ENCODE measurements at places on chromosomes 12 and 14.

DNA sequence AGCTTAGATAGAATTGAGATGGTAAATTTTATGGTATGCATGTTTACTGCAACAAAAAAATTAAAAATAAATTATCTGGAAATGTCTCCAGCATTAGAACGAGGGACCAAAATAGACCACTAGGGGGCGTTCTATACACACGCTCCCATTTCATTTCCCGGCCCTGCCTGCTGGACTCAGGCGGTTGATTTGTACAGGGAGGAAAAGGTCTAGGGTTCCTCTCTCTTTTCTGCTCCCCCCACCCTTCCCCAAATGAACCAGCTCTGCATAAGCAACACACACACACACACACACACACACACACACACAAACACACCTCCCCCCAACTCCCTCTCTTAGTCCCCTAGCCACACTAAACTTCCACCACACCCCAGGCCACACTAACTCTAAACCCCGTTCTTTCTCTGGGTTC is 7.8 kb upstream of the DTX1 start:
- DNase-seq, result peak; percentile 76

DNA sequence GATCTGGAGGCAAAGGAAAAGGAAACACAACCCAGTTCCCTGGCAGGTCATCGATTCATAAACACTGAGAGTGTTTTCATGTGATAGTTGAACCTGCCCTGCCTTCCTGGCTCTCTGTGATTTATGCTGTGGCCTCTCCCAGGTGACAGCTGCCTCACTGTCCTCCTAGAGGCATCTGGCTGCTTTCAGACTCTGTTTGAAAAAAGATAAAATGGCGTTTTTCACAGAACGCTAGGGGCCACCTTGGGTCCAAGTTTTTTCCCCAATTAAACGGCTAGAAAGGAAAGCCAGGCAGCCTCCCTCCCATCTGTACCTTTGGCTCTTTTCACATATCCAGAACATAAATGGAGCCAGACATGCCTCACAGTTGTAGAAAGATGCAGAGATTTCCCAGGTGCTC is 252.6 kb upstream of the CCDC196 start:
- no peak for DNase-seq

- no peak for DNase-seq
Observed at GRCh38 chr12:1310653-1311052, 283.7 kb downstream of the FBXL14 start.

- peak; percentile 97 for DNase-seq
Observed at GRCh38 chr12:25052196-25052913, 103.5 kb upstream of the BCAT1 start.

DNA sequence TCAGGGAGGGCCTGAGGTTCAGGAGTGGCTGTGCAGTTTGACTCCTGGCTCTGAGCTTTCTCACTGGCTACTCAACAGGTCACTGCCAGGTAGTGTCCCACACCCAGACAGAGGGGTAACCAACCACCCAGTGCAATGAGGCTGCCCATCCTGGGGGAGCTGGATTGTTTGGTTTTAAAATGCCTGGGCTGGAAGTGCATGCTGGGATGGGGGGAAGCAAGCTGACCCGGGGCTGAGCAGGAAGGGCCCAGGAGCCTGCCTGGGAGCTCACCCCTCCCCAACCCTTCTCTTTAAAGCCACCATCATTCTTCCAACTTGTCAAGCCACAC is 12.6 kb upstream of the ABHD12B start:
- DNase-seq, result no peak

DNA sequence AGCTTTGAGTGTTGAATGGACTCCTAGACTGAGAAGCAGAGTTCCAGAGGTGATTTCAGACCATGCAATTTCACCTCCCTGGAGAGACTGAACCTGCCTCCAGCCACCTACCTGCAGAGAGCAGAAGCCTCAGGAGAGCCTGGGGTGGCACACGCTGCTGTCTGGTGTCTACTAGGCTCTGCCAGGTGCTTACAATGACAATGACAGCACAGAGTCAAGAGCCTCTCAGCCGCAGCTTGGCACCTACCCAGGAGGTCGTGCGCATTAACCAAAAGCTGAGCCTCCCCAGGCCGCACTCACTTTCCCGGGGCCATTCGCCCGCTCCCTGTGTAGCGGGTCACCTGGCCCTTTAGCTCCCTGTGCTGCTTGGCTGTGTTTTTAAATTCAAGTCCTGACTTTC is 63.2 kb downstream of the TESC start:
- DNase-seq, result no peak

DNA sequence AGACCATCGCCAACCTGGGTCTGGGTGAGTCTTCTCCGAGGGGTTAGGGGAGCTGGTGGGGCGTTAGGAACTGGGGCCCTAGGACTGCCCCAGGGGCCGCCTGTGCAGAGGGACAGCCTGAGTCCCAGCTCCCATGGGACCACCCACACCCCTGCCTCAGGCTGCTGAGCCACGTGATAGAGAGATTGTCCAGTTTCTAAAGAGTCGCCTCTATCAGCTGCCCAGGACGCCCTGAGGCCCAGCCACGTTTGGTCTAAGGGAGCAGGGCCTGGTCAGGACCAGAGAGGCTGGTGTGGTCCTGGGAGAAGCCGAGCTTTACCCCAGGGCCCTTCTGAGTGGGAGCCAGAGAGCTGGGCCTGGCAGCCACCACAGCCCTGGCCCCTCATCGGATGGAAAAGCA is 107.1 kb downstream of the LGMN start:
- no peak for DNase-seq

DNA sequence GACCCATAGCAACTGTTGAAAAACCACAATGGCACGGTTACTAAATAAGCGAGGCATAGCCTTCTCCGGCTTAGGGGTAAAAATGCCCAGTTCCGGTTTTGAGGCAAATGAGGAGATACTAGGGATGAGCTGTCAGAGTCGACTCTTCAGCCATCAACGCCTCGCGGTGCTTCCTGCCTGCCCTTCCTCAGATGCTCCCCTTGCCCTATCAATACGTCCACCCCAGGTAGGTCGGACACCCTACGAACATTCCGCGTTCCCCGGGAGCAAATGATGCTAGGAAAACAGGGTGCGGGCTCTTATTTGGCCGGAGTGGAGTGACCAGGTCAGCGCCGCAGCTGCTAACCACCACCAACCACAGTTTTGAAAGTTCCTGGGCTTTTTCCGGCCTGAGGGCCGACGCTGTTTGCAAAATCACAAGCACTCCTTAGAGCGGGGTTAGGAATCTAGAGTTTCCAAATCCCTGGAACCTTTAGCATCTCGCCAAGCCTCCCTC is 1.2 kb downstream of the SRSF9 start:
- DNase-seq, result peak; percentile 68

GRCh38 chr14:58607131-58607951 is 30.4 kb upstream of the DACT1 start:
- DNase-seq, result no peak

DNA sequence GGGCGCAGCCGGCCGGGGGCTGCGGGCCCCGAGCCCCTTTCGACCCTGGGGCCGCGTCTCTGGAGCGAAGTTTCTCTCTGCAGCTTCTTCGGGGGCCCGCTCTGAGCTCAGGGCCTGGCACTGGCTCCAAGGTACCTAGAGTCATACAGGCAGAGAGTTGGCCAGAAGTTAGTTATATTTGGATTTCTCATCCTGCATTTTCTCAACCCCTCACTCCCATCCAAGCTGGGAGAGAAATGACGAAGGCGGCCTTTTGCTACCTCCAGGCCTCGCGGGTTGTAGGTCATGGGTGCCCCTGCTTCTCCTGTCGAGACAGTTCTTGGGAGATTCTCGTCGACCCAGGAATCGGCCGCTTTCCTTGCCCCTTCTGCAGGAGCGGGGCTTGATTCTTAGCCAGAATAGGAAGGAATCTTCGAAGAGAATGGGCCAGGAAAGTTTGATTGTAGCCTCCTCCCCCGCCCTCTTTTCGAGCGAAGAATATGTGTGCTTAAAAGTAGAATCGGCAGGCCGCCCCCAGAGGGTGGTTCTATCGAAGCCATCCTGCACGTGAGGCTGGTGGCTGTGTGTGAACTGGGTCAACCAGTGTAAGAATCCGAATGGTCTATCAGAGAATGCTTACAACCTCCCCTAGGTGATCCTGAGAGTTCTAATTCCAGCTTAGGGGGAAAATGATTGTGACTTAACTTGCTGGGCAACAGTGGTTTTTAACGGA is 785 bp downstream of the MLEC start:
- DNase-seq, result peak; percentile 40

GRCh38 chr14:22502551-22502950 is 86.5 kb downstream of the DAD1 start:
- no peak for DNase-seq

DNA sequence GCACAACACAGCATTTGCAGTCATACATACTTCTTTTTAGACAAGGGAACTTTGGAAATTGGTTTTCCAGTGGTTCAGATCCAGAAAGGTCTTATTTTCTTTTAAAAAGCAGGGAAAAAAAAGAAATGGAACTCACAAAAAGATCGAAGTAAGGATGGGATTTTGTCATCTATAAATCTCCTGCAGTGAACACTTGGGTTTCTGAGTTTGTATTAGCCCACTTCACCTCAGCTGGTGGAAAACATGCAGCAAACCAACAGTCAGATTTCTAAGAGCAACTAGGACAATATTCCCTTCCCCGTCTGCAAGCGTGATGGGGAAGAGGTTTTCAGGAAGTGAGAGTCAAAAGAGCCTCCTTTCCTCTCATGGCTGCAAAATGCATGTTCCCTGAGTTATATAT is 4.6 kb downstream of the MYF5 start:
- DNase-seq, result no peak

- DNase-seq, result peak; percentile 33
Observed at GRCh38 chr14:34628681-34629135, 1.2 kb downstream of the SNX6 start.

- DNase-seq, result no peak
Observed at GRCh38 chr14:69775012-69775411, 8.1 kb downstream of the SRSF5 start.

DNA sequence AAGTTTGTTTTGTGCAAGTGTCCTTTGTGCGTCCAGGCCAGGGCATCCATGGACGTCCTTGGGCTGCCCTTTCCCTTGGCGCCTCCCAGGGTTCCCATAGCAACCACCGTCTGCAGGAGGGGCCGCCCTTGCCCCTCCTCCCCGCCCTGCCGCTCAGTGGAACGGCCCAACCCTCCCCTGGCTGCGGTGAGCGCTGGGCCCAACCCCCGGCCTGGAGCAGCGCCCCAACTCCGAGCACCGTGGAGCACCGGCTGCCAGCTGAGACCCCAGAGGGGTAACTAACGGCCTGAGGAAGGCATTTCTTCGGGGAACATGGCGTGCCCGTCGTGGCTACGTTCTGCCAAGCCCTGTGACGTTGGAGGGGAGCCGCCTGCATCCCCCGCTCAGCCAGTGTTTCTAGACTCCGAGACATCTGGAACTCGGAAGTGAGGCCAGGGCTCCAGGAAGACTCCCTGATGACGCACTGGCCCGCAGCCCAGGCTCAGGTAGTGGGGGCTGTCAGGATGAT is 5.3 kb upstream of the ACACB start:
- peak; percentile 58 for DNase-seq

- DNase-seq, result no peak
Observed at GRCh38 chr14:33504246-33505099, 446.4 kb downstream of the EGLN3 start.

Data from inflammatory macrophage (primary cell).